ENCODE measurements at places on chromosomes 2 and 18.
A peak's percentile ranks its signal among the peaks of the same experiment; 100 is the strongest.

DNA sequence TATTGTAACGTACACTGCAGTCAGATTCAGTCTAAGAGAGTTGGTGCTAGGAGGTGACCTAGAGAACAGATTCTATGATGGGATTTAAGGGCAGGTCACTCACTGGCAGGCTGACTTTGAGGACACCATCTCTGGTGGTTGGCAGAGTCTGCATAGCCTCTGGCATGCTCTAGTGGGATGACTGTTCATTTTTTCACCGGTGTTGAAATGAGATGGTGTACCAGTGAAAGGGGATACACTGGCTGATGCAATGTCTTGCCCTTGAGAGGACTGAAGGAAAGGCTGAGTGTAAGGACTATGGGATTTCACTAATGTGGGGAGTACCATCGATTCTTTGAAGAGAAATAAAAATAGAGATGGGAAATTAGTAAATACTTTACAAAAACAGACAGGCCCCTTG is 186.9 kb upstream of the PIEZO2 start:
- DNase-seq: no peak

DNA sequence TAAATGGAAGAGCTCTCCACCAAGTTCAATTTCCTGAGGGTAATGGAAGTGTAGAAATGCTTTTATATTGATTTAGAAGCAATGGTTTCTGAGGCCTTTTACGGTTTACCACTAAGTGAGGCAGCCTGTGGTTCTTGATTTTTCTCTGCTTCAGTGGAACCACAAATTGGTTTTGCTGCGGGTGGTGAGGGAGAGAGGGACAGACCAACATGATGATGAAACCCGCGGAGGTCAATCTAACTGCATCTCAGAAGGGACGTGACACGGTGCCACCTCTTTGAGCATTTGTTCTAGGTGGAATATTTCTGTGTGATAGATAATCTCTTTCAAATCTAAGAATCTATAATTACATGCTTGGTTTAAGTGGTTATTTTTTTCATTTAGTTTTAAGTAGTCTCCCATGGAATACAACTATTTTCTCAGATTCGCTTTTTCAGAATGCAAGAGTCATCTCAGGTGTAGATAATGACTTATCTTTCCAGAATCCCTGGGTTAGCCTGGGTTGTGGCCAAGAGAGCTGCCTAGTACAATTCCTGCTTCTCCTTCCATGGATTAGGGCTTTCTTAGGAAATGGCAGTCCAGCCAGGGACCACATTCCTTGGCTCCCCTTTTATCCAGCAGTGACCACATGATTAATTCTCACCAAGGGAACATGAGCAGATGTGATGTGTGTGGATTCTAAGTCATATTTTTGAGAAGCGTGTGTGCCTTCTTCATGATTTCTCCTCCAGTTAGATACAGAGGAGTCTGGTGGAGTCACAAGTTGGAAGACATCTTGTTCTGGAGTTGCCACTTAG is 52.5 kb downstream of the KCNE4 start:
- DNase-seq: no peak

DNA sequence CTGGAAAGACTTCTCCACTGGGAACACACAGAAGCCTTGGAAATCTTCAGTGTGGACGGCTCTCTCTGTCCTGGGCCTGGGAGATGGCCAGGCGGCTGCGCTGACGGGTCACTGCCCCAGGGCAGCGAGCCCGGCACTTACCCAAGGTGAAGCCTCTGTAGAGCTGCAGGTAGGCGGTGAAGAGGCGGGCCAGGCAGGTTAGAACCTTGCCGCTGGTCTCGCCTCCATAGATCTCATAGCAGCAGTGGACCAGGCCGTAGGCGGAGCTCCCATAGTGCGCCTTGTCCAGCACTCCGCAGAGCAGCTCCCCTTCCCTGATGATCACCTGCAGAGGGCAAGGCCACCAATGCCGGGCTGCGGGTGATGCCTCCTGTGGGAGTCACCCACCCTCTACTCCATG is 53.0 kb downstream of the POLR1A start:
- DNase-seq: no peak

- no peak for DNase-seq
These were observed 58.5 kb downstream of the ATIC start for GRCh38 chr2:215370112-215370965.

DNA sequence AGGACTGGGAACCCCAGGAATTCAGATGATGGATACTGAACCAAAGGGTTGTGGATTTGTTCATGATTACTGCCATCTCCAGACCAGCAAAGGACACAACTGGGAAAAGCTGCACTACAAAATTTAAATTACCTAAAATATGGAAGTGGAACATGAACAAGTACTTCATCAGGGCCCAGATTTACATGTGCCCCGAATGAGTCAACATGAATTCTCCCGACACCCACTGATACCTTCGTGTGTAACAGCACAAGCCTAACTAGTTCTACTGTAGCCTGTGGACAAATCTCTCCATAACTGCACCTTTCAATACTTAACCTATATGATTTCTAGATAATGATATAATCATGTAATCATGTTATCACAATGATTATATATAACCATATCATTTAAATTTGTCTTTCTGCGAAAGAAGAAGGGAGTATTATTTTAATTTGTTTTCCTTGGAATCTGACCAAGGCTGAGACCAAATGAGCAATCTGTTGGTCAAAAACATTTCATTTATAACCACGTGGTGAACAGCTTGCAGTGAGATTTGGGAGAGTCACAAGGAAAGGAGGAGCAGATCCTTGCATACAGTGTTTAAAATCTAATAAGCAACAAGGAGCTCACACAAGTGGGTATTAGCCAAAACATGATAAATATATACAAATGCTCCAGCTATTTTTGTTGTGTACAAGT is 70.5 kb downstream of the CACNB4 start:
- DNase-seq: peak; percentile 71

DNA sequence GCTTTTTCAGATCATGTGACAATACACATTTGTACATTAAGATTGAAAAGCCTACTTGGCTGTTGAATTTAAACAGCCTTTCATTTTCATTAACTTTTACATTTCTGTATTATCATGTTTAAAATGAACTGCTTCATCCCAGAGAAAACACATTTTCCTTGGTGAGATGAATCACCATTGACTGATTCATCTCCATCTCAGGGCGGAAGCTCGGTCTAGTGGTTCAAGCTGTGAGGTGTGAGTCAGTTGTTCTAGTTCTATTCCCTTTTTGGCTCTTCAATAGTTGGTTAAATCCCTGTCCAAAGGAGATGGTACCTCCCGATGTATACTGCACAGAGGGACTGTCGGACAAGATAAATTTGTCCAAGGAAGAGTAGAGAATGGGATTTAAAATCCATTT is 189.7 kb downstream of the ADCYAP1 start:
- DNase-seq: no peak

DNA sequence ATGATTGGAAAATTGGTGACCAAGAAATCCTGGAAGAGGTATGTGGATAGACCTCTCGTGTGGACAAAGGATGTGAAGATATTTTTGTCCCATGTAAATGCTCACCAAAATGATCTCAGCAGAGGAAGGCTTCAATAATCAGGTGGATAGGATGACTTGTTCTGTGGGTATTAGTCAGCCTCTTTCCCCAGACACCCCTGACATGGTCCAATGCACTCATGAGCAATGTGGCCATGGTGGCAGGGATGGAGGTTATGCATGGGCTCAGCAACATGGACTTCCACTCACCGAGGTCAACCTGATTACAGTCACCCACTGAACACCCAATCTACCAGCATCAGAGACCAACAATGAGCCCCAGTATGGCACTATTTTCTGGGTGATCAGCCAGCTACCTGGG is 20.2 kb downstream of the CHRNA1 start:
- no peak for DNase-seq

DNA sequence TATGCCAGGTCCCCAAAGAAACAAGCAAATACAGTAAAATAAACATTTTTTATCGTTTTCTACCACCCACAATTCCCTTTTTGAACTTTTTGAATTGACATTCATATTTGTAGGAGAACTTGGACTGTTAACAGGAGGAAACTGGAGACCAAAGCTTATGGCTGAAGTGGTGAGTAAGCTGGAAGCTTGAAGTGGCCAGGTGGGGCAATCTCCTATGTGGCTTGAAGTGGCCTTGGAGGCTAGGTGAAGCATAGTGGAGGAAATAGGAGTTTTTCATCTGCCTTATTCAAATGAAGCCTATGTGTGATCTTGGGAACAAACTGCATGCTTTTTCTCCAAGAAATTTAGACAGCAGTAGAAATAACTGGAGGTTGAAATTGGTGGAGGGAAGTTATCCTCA is 962.9 kb upstream of the FANCL start:
- no peak for DNase-seq

- no peak for DNase-seq
These were observed 18.9 kb upstream of the FAM98A start for GRCh38 chr2:33617989-33618388.

DNA sequence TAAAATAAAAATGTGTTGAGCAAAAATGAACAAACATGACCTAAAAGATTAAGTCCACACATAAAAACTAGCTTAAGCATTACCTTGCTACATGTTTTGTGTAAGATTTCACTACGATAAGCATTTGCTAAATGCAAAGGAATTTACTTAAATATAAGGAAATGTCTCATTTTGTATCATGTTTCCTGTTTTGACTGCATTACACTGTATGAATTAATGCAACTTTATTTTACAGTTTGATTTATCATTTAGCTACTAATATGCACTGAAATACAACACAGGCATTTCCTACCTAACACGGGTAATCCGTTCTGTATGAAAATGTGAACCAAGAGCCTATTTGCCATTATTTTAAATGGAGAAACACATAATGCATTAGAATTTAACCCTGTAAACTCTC is 1076.5 kb upstream of the DDX18 start:
- DNase-seq: no peak

DNA sequence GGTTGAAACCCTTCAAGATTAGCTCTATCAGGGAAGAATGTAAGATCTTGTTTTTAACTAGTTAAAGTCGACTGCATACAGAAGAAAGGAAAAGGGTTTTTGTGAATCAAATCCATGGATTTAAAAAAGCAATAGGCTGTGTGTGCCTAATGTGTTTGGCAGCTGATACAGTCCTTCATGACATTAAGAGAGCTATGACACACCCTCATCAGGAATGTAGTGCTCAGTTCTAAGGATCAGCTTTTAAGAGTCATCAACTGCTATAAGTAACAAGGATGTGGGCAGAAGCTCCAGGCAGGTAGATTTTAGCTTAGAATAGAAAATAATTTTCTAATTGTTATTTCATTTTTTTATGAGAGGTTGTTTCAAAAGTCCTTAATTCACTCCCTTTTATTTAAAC is 52.9 kb downstream of the PPP1R1C start:
- no peak for DNase-seq

Data from suppressor macrophage treated with lipopolysaccharide for 4 hours (primary cell).